ENCODE measurements at places on chromosomes 7 and 10.

GRCh38 chr7:51467384-51468017 lies 150.9 kb upstream of the COBL start:
- DNase-seq, result no peak

- no peak for DNase-seq
These were observed 19.5 kb downstream of the HSPA12A start for GRCh38 chr10:116722736-116723427.

- no peak for DNase-seq
These were observed 9.4 kb upstream of the LRRC27 start for GRCh38 chr10:132322586-132323048.

DNA sequence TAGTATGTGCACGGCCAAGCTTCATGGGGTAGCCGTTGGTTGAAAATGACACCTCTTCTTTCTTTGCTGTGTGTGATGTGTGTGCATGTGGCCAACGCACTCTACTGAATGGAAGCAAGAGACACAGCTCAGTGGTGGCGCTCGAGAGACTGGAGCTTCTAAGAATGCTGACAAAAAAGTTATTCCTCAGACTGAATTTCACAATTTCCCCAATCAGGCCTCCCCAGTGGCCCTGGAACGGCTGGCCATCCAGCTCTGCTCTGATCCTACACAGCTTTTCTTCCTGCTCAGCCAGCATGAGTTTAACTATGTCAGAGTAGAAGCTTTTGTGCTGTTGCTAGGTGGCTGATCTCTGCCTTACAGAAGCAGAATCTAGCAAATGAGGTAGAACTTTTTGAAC lies 186.7 kb upstream of the PLXDC2 start:
- DNase-seq, result no peak

- DNase-seq, result no peak
These were observed 5.3 kb downstream of the FAM20C start for GRCh38 chr7:197413-198335.

DNA sequence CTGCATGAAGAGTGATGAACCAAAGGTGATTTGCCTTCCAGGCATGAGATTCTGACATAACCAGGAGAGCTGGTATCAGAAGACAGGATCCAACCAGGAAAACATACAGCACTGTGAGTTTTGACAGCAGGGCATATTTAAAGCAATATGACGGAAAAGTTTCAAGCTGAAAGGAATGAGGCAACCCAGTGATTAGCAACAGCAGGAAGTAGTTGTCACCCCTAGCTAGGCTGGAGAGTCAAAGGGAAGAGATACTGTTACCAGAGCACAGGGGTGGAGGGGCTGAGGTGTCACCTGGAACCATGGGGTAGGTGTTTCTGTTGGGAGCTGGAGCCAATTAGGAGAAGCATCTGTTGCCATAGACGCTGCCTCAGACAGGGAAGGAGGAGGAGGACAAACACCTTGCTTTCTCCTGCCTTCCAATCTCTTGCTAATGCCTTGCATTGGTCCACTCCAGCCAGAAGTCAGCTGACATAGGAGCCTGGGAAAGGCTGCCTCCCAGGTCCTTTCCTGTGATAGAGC lies 125.4 kb upstream of the SORCS3 start:
- no peak for DNase-seq

GRCh38 chr10:33161550-33162247 lies 172.8 kb downstream of the NRP1 start:
- DNase-seq, result no peak

GRCh38 chr10:68224810-68225209 lies 7.1 kb downstream of the ATOH7 start:
- DNase-seq, result no peak

DNA sequence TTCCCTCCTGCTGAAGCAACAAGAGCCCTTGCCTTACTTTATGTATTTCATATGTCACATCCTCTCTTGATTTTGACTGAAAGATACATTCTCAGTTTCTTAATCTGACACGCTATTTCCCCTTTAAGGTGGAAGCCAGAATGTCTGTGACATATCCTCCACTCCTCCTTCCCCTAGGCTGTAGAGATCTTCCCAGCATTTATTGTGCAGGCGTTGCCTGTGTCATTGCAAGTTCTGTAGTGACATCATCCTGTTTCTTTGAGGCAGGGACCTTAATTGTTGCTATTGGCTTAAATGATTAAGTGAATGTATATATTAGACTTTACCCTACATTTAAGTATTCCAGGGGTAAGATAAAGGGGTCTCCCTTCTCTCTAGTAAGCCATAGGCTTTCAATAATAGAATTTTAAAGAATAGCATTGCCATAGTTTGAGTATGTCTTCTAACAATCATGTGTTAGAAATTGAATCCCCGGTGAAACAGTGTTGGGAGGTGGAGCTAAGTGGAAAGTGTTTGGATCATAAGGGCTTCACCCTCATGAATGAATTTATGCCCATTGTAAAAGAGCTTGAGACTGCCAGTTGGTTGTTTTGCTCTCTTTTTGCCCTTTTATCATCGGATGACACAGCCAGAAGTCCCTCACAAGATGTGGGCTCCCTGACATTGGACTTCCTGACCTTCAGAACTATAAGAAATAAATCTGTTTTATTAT lies 189.5 kb upstream of the CDC14C start:
- DNase-seq, result no peak

- DNase-seq, result peak; percentile 53
These were observed 19.7 kb downstream of the ESYT2 start for GRCh38 chr7:158809596-158809995.

- peak; percentile 44 for DNase-seq
These were observed 118.2 kb downstream of the CDK6 start for GRCh38 chr7:92717993-92718716.

GRCh38 chr7:92762851-92763250 lies 73.5 kb downstream of the CDK6 start:
- no peak for DNase-seq

- no peak for DNase-seq
These were observed 4.4 kb upstream of the MPP7 start for GRCh38 chr10:28307267-28307666.

GRCh38 chr7:55018361-55019190 lies at the start of gene EGFR:
Gene EGFR (plus strand): TSS chr7:55019017. CDS start chr7:55019278, 261 bp downstream.
- DNase-seq, result no peak

GRCh38 chr10:123857616-123858015 lies 34.0 kb downstream of the CPXM2 start:
- DNase-seq, result no peak

- no peak for DNase-seq
These were observed 86.2 kb downstream of the EBF3 start for GRCh38 chr10:129877773-129878371.
